ENCODE measurements at places on chromosomes 1 and 21. TPM values are rescaled to one million over a fixed set of nuclear protein-coding genes. Genes with fewer than 3 reads are reported as not detected.

The CD244 gene
- total RNA-seq = 6.0 TPM

The FYB2 gene
- not detected for total RNA-seq

DNA sequence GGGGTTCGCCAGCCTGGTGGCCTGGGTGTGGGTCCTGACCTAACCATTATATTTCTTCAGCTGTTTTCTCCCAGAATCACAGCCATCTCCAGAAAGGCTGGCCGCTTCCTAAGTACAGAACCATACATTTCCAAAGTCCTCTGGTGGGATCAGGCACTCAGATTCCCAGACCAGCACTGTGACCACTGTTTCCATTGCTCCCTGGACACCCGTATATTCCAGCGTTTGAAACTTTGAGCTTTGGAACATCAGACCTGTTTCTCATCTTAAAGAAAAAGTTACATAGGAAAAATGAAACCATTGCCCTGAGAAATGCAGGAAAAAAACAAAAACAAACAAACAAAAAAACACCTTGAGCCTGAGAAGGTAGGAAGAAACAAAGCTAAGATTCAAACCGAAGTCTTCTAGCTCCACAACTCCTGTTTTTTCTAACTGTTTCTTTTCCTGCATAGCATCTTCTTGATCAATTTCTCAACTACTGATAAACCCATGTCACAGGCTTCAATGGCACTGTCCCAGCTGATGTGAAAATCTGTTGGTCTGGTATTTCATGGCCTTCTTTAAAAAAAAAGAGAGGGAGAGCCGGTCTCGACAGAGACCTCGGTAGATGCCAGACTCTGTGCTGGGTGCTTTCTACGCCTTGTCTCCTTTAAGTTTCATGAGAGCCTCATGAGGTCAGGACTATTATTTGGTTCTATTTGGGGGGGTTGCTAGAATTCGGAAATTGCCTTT, 221.3 kb downstream of the TOMM20 start:
- H3K4me1 ChIP-seq = peaks cover 17% of the 10 kb centered on the region
- DNase-seq = no peak
- no peak overlapping the region for H3K4me3 ChIP-seq
- no peak overlapping the region for H3K27ac ChIP-seq

DNA sequence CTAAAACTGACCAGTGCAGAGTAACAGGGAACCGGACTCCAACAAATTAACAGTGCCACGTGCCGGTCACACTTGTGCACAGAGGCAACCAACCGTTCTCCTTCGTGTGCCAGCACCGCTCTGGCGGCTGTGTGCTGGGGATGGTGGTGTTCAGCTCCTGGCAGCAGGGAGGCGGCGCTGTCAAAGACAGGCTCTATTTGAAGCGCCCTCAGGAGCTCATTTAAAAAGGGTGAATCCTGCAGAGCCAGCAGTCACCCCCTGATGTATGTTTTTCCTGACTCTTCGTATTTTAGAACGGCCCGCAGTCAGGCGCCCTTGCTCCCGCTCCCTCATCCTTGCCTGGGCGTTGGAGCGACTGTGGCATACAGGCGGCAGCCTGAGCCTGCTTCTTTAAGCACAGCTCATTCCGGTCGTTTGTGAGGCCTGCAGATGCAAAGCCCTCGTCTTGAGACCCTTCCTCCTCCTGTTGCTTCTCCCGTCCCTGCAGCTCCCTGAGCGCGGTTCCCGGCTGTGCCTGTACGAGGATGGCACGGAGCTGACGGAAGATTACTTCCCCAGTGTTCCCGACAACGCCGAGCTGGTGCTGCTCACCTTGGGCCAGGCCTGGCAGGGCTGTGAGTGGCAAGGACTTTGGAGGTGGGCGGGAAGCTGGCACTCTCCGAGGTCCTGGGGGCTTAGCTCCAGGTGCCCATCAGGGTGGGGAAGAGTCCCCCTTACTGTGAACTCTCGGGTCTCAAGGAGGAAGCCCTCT, 1.1 kb downstream of the DFFB start:
- H3K4me1 ChIP-seq = peaks cover 26% of the 10 kb centered on the region
- H3K4me3 ChIP-seq = peak overlapping the region; percentile 98
- H3K27ac ChIP-seq = peak overlapping the region; percentile 65
- no peak for DNase-seq

- no peak overlapping the region for H3K4me3 ChIP-seq
- no peak for DNase-seq
- H3K36me3 ChIP-seq = no peaks in the 10 kb centered on the region
Observed at GRCh38 chr21:46081862-46082712, 15.8 kb upstream of the COL6A2 start.

Measured in activated naive CD8-positive, alpha-beta T cell treated with anti-CD3 and anti-CD28 coated beads, Interleukin-2, amount 10 ng/mL, durations not matched to agents 7 days and 5 days (primary cell).